ENCODE measurements at places on chromosomes 11 and 22.
A peak's percentile ranks its signal among the peaks of the same experiment; 100 is the strongest.

GRCh38 chr11:101803651-101804050, 111.2 kb upstream of the CEP126 start:
- no peak for DNase-seq

DNA sequence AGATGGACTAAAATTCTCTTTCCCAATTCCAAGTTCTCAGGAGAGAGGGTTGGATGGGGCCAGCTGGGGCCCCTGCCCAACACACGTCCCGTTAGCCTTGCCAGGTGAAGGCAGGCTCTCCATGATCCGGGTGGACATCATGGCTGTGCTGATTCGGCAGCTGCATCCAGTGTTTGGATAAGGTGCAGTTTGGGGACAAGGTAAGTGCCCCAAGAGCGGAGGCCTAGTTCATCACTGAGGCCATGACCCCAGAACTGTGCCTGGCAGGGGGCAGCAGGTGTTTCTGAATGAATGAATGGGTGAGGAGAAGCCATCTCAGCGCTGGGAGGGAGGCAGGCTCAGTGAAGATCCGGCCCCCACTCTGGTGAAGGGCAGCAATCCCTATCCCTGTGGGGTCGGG, 520.4 kb downstream of the TBC1D22A start:
- no peak for DNase-seq

DNA sequence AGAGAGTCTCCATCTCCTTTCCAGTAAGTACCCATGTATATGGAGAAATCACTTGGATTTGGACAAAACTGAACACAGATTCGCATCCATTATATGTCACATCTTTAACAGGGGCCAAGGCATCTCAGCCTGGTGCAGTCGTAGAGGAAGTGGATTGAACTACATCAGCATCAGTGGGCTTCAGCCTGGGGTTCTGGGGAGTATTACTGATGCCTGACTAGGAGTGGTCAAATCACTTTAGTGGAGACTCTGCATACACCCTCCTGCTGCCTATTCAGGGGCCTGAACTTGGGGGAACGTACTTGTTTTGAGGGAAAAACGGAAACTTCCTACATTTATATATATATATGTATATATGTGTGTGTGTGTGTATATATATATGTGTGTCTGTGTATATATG, 72.8 kb downstream of the GAB4 start:
- no peak for DNase-seq

DNA sequence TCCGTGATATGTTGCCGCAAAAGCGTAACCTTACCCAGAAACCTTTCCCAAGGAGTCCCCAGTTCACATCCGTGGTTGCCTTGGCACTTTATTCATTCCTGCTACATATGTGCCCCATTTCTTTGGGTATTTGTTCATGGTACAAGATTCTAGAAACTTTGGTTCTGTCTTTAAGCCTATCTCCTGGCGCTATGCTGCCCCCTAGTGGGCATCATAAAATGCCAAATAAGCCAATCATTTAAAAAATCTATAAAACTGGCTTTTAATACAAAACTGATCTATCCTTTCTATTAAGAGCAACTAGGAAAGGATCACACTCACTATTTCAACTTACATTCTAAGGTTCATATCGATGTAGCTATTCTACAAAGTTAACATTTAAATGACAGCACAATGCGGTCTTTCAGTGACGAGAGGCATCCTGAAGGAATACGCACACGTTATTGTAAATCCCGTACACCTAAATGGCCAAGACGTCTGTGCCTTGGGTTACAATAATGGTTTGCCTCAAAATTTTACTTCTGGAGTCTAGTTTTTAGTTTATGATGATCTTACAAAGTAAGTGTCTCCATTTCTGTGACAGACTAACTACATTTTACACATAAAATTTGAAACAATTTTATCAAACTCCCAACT, 16.2 kb downstream of the PIWIL3 start:
- peak; percentile 34 for DNase-seq

- DNase-seq: no peak
These were observed 209.8 kb downstream of the TBC1D22A start for GRCh38 chr22:46972256-46972655.

DNA sequence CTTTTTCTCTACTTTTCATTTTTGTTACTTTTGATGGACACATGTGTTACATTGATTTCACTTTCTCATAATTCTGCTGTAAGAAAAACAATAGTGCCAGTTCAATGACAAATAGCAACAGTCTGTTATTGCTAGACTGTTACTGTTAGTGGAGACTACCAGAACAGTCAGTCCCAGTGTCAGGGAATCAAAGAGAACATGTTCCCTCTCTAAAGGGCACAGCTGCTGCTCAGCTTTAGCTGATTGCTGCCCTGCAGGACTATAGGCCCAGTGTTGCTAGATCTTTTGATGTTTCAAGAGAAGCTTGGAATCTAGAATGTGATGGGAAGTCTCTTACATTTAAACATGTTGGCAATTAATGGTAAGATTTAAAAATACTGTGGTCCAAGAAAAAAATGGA, 3.4 kb downstream of the BIRC3 start:
- no peak for DNase-seq
